Type B pancreatic cell (in vitro differentiated cells): ENCODE measurements at places on chromosomes 1 and 21.

DNA sequence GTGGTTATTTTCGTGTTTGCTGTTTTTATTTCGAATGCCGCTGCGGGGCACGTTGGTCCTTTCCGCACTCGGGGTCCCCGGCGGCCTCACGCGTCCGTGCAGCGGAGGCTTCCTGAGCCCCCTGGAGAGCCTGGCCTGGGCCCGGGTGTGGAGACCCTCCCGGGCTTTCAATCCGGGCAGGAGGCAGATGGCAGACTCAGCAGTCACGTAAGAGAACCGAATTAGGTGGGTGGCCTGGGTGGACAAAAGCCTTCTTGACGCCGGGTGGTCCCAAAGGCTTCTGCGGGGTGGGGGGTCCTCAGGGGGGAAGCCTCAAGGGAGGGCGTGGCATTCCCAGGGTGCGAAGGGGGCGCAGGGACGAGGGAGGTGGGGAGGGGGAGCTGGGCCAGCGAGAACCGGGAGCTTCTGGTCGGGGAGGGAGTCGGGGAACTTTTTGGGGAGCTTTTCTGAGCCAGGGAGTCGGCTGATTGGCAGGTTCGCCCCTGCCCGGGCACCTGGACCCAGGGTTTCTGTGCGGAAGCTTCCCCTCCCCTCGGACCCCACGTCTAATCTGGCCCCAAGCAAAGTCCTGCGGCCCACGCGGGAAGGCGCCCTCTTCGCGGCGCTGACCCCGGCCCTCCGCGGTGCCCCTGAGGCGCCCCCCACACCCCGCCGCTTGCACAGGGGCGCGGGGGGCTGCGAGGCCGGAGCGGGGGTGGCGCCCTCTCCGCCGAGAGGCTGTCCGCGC lies 1.3 kb upstream of the HES4 start:
- DNase-seq: no peak

DNA sequence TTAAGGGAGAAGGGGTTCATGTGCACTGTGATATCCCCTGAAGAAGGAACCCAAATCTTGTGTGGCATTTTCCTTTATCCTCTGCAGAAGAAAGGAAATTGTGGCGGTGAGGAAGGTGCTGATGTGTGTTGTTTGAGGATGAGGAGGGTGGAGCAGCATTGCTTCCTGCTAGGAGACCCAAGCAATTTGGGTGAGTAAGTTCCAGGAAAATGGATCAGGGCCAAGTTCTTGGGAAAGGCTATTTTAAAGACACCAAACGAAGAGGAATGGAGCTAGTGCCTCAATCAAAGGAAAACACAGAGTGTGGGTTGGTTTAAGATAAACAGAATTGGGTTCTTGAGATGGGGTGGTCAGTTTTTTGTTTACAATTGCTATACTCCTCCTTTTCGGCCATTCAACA lies 86.7 kb upstream of the MARK1 start:
- no peak for DNase-seq

- no peak for DNase-seq
These were observed 20.4 kb upstream of the CCDC27 start for GRCh38 chr1:3731583-3732433.

DNA sequence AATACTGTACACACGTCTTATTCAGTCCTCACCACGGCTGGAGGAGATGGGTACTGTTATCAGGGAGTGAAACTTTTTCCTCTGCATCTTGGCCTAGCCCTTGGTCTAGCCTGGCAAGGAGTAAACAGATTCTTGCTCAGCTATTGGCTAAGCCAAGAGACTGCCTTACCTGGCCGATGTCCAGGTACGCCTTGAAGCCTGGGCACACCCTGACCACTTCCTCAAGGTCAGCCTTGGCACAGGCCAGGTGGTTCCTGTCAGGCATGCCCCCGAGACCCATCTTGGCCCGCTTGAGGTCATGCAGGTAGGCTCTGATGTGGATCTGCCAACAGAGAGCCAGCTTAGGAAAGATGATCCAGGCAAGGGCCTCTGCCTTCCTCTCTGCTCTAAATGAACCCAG lies 17.8 kb upstream of the PARS2 start:
- no peak for DNase-seq

DNA sequence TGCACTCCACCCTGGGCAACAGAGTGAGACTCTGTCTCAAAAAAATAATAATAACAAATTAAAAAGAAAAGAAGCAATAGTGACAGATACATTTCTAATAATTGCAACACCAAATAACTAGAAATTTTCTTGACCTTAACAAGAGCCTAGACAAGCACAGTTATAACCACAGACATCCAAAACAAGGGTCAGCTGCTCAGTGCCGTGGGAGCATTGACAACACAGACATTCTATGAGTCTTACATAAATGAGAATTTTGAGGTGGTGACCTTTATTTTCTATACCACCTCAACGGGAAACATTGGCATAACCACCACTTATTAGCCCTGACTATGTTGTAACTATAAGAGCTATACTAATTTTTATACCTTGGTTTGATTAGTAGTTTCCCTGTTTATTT lies 156.1 kb downstream of the NR5A2 start:
- DNase-seq: no peak

GRCh38 chr1:3460672-3461131 lies 6.2 kb downstream of the ARHGEF16 start:
- DNase-seq: no peak

- no peak for DNase-seq
These were observed 15.6 kb downstream of the ARHGEF16 start for GRCh38 chr1:3469849-3470649.

DNA sequence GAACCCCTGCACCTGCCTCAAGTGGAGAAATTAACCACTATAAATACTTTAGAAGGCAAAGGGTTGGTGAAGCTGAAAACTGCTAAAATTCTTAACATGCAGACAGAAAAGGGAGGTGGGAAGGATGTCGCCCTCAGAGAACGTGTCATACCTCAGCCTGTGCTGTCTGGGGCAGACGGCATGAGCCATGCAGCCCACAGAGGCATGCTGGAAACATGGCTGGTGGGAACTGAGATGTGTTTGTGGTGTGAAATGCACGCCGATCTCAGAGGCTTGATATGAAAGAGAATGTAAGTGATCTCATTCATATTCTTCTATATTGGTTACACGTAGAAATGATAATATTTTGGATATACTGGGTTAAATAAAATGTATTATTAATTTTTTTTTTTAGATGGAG lies 16.3 kb downstream of the AGPAT3 start:
- DNase-seq: no peak

DNA sequence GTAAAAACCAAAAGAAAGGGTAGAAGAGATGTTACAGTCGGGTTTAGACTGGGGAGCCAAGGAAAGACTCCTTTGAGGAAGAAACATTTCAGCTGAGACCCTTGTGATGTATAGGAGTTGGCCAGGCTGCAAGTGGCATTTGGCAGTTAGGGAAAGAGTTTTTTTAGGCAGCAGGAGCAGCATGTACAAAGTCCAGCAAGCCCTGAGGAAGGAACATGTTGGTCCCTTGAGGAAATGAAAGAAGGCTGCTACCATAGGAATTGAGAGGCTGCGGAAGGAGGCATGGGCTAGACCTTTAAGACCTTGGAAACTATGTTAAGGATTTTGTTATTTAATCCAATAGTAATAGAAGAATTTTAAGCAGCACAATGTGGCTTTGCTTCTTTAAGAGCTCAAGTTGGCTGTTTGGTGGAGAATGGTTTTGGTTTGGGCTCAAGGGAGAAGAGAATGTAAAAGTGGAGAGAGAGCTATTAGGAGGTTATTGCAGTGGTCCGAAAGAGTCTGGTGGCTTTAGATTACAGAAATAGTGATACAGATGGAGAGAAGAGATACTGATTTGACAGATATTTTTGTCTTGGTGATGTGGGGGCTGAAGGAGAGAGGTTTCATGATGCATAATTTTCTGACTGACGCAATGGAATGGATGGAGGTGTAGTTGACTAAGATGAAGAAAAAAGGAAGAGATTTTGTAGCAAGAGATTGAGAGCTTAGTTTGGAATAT lies 26.6 kb downstream of the SMAP2 start:
- no peak for DNase-seq

- no peak for DNase-seq
These were observed 27.0 kb upstream of the NID1 start for GRCh38 chr1:236091933-236092318.

GRCh38 chr1:206923009-206923960 lies 1.5 kb upstream of the FCMR start:
- DNase-seq: no peak
